ENCODE measurements at places on chromosomes 6 and 20.

- no peak for DNase-seq
Observed at GRCh38 chr20:41358230-41358629, 8.4 kb downstream of the EMILIN3 start.

DNA sequence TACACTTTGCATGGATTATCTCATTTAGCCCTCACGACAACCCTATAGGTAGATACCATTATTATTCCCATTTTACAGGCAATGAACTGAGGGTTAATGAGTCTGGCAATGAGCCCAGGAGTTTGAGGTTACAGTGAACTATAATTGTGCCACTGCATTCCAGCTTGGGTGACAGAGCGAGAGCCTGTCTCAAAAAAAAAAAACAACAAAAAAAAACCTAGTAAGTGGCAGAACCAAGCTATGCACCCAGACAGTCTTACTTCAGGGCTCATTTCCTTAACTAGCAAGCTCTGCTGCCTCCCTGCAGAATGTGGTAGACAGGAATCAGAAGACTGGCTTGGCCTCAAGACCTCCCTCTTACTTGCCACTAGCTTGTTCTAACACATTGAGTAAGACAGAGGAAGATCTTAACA, 71.9 kb upstream of the RREB1 start:
- no peak for DNase-seq

GRCh38 chr6:25717866-25718740, 36.4 kb upstream of the SLC17A4 start:
- DNase-seq, result peak; percentile 47

- no peak for DNase-seq
Observed at GRCh38 chr6:35796236-35796635, 887 bp downstream of the CLPS start.

GRCh38 chr20:23244916-23245552, 105.6 kb upstream of the NXT1 start:
- DNase-seq, result no peak

- DNase-seq, result no peak
Observed at GRCh38 chr6:53702316-53702715, 36.8 kb upstream of the KLHL31 start.

GRCh38 chr20:23508449-23509229, 17.7 kb downstream of the CST8 start:
- DNase-seq, result no peak

GRCh38 chr6:168292826-168293225, 26.8 kb downstream of the DACT2 start:
- DNase-seq, result no peak

DNA sequence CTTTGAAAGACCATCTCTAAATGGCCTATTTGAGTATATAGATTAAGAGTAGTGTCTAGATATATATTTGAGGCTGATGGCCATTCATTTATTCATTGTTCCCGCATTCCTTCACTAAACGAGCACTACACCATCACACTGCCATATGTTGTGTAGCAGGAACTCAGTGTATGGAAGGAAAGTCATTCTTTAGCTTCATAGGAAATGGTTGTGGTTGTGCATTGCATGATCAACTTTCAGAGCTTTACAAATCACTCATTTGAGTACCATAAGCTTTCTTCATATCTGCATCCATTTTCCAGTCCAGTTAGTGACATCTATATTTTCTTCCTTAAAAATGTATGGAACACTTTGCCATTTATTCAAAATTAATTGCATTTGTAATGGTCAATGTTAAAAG, 97.9 kb downstream of the ARID1B start:
- DNase-seq, result no peak

GRCh38 chr6:44569931-44570385, 182.5 kb downstream of the CDC5L start:
- no peak for DNase-seq

DNA sequence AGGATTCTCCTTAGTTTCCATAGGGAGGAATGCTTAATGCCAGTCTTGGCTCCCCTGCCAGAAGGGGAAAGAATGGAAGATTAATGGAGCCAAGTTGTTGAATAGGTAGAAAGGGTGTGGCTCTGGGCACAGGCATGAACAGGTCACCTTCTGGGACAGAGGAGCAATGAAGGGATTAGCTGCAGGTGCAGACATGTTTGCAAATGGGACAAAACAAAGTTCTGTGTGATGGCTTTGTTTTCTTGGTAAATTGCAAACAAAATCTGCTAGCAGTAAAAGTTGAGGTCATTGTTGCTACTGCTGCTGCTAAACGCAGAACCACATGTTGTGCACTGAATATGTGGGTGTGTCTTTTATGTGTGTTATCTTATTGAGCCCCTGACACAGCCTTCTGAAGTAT, 93.3 kb downstream of the PERP start:
- no peak for DNase-seq

- DNase-seq, result no peak
Observed at GRCh38 chr6:121112356-121112755, 221.9 kb downstream of the TBC1D32 start.

GRCh38 chr6:151004383-151005024, 139.0 kb downstream of the MTHFD1L start:
- no peak for DNase-seq

- peak; percentile 51 for DNase-seq
Observed at GRCh38 chr6:14066782-14067406, 50.7 kb upstream of the CD83 start.

GRCh38 chr6:73234733-73235132, 9.4 kb upstream of the KHDC1L start:
- DNase-seq, result no peak

- no peak for DNase-seq
Observed at GRCh38 chr20:53611449-53611894, 17.8 kb upstream of the ZNF217 start.

GRCh38 chr20:47929368-47930115, 144.3 kb upstream of the SULF2 start:
- DNase-seq, result no peak

GRCh38 chr20:34407962-34408474, 44.9 kb downstream of the ITCH start:
- DNase-seq, result peak; percentile 37

DNA sequence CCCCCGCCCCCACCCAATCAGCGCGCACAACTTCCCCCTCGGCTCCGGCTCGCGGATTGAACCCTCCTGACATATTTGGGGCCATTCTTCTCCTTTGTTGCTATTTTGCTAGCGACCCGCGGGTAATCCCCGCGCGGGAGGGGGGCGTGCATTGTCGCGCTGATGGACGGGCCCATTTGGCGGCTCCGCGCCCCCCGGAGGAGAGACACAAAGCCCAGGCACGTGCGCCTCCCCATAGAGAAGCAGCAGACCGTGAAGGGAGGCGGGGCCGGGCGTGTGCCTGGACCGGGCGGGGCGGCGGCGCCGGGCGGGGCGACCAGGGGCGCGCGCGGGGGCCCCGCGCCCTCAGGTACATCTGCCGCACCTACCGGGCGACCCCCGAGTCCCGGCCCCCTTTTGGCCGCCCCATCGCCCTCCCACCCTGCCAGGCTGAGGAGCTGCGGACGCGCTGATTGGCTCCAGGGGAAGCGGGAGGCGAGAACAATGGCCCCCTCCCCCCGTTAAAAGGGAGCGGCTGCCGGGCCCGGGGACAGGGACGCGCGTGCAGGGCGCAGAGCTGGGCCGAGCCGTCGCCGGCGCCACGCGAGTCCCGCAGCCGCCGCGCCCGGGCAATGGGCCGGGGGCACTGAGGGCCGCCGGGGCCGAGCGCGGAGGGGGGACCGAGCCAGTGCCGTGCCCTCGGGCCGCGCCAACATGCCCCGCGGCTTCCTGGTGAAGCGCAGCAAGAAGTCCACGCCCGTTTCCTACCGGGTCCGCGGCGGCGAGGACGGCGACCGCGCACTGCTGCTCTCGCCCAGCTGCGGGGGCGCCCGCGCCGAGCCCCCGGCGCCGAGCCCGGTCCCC, at the start of gene INSM1:
TSS of gene INSM1 (plus strand) at position 530 of the 843 bp plus-strand sequence. CDS start at position 694, 164 bp downstream.
- no peak for DNase-seq

- no peak for DNase-seq
Observed at GRCh38 chr20:22791877-22792525, 207.6 kb upstream of the FOXA2 start.

DNA sequence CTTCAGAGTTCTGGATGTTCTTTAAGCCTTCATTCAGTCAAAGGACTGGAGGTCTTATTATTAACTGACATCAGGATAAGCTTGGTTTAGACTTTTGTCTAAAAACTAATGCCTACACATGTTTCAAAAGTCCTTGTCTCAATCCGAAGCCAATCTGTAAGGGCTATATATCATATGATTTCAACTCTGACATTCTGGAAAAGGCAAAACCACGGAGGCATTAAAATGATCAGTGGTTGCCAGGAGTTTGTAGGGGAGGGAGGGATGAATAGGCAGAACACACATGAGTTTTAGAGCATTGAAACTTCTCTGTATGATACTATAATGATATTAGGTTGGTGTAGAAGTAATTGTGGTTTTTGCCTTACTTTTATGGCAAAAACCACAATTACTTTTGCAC, 1285.8 kb upstream of the CITED2 start:
- no peak for DNase-seq

DNA sequence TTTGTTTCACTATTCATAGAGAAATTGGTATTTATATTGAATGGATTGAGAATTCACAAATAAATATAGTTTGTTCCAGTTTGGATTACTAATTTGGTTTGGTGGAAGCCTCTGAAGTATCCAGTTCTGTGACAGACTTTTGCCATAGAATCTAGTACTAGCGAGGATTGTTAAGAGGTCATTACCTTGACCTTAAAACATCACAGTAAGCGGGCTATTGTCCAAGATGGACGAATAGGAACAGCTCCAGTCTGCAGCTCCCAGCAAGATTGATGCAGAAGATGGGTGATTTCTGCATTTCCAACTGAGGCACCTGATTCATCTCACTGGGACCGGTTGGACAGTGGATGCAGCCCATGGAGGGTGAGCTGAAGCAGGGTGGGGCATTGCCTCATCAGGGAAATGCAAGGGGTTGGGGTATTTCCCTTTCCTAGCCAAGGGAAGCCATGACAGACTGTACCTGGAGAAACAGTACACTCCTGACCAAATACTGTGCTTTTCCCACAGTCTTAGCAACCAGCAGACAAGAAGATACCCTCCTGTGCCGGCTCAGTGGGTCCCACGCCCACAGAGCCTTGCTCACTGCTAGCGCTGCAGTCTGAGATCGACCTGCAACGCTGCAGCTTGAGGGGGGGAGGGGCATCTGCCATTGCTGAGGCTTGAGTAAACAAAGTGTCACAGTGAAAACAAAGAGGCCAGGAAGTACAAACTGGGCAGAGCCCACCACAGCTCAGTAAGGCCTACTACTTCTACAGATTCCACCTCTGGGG, 66.4 kb upstream of the NEDD9 start:
- no peak for DNase-seq

GRCh38 chr6:39517756-39518155, 195.3 kb upstream of the KCNK16 start:
- DNase-seq, result no peak
